ENCODE measurements at places on chromosomes 6 and 20.

GRCh38 chr6:42911171-42912021 lies 4.5 kb upstream of the PTCRA start:
- DNase-seq = no peak

- DNase-seq = no peak
Measured at GRCh38 chr20:31663838-31664695, 26.4 kb downstream of the COX4I2 start.

- no peak for DNase-seq
Measured at GRCh38 chr6:111846492-111847409, 26.5 kb downstream of the FYN start.

DNA sequence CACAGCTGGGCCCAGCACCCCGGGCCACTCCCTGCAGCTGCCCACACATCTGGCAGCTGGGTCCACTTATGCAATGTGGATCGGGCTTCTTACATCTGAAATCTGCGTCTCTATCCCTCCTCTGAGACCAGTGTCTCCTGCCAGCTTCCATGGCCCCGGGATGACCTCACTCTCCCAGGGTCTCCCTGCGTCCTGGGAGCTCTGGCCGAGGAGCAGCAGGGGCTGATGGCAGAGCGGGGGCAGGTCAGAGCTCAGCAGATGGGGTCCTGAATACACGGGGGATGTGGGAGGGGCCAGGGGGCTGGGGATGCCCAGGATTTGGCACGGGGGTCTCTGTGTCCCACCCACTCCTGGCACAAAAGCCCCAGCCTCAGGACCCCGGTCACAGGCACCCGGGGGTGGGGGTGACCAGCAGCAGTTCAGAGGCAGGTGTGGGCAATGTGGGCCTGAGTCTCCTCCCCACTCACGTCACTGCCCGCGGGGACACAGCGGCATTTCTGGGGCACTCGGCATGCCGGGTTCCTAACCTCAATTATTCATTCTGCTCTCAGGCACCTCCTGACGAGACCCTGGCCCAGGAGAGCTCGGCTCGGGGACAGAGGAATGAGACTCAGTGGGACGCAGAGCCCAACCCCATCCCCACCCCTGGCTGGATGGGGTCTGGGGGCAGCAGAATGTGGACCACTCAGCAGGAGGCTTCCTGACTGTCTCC lies 16.4 kb downstream of the CHRNA4 start:
- DNase-seq = no peak

DNA sequence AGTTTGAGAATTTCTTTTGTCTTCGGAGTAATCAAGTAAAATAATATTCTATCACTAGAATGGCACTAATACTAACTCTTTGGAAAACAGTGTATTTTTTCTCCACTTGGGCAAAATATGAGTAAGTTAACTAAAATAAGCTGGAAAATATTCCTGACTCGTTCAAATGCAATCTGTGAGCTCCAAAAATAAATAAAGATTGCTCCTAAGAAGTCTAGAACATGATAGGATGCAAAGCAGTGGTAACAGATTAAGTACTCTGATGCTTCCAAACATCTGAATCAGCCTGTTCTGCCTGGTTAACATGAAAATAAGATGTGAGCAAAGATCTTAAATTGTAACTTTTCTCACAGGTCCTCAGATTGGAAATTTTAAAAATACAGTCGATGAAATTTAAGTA lies 285.1 kb upstream of the ID4 start:
- DNase-seq = no peak

GRCh38 chr6:135008941-135009290 lies 45.7 kb downstream of the HBS1L start:
- DNase-seq = no peak

DNA sequence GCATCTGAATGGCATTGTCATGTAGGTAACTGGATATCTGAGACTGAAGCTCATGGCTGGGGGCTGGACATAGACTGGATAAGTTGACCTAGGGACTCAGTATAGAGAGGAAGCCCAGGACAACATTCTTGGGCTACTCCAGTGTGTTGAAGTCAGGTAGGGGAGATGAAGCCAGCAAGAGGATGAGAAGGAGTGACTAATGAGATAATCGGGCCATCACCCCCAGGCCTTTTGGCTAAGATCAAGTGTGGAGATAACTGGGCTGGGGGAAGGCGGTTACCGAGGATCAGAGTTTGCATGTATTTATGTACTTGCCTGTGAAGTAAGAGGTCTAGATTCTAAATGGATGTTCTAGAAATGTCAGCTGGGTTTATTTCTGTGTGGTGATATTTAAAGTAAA lies 73.4 kb downstream of the ELOVL2 start:
- DNase-seq = no peak

- DNase-seq = no peak
Measured at GRCh38 chr20:15515691-15516090, 1057.6 kb downstream of the KIF16B start.

GRCh38 chr6:84027340-84028181 lies 6.0 kb upstream of the MRAP2 start:
- DNase-seq = no peak

DNA sequence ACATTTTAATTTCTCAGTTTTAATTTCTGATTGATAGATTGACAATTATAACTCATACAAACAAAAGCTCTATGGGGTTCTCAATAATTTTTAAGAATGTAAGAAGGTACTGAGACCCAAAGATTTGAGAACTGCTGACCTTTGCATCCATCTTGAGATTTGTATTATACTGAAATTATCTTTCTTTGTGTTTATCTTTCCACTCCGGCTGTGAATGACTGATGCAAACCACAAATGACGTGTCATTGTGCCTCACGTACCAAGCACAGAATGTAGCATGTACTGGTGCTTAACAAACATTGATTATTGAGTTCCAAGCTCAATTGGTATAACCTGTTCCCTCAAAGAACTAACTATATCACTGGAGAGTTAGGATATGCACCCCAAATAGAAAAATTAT lies 152.1 kb upstream of the SMLR1 start:
- DNase-seq = no peak

GRCh38 chr20:36959242-36959641 lies 7.7 kb upstream of the SAMHD1 start:
- no peak for DNase-seq

- DNase-seq = no peak
Measured at GRCh38 chr20:36483209-36483918, 58.0 kb upstream of the MYL9 start.

DNA sequence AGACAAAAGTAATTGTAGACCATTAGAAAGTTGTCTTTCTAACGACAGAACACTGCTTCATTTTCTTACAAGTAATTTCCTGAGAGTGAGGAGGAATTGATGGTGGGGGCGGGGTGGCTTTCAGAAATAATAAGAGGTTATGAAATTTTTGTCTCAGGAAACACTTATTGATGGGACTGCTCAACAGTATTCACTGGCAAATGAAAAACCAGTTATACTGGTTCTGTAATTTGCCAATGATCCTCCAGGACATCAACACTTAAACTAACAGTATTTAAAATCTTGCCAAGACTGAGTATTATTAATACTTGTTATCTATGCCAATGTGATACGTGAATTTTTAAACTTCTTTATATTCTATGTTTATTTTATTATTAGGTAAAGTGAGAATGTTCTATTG lies 41.8 kb upstream of the FUT9 start:
- no peak for DNase-seq

DNA sequence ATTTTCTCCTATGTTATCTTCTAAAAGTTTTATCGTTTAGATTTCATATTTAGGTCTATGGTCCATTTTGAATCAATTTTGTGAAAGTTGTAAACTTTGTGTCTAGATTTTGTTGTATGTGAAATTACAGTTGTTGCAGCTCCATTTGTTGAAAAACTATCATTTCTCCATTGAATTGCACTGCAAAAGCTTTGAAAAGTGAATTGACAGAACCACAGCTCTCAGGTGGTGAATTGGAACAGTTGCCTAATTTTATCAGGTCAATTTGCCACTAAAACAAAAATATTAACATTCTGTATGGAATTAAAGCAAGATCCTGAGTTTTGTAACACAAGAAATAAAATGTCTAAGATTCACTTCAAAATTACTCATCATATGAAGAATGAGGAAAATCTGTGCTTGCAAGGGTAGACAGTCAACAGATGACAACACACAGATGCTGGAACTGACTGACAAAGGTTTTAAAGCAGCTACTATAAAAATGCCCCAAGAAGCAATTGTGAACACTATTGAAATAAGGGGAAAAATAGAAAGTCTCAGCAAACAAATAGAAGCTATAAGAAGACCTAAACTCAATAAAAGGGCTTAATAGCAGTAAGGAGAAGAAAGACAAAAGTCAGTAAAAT lies 346.7 kb downstream of the PAX1 start:
- DNase-seq = no peak

DNA sequence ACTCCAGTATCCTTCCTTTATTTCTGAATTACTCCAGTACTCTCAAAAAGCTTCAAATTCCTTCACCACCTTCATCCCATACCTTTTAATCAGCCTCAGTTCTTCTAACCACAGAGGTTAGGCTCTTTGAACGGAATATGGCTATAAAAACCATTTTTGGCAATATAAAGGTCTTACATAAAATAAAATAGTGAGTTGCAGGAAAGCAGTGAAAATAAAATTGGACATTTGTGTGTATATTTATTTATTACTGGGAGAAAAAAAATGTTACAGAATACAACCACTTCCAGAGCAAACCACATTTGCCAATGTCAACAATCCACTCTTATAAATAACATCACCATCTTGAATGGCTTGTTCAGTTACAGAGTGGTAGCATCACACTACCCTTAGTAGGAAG lies 7.7 kb downstream of the HDDC2 start:
- DNase-seq = no peak

GRCh38 chr6:12802440-12802839 lies 85.9 kb downstream of the PHACTR1 start:
- no peak for DNase-seq

GRCh38 chr6:22473991-22474682 lies 95.2 kb upstream of the HDGFL1 start:
- DNase-seq = no peak

DNA sequence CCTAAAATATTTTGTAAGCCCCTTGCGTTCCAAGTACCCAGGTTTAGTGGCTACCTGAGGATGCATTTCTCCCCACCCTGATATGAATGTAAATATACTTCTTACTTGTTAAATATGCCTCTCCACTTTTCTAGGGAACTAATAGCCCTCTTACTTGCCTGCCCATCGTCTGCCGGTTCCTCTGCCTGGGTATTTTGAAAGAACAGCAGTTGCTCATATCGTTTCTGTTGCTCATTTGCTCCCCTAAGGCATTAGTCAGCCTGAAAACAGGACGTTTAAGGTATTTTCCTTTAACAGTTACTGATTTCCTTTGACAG lies 141.3 kb upstream of the CARMIL1 start:
- DNase-seq = no peak

GRCh38 chr6:36035225-36035624 lies 7.6 kb downstream of the MAPK14 start:
- no peak for DNase-seq

DNA sequence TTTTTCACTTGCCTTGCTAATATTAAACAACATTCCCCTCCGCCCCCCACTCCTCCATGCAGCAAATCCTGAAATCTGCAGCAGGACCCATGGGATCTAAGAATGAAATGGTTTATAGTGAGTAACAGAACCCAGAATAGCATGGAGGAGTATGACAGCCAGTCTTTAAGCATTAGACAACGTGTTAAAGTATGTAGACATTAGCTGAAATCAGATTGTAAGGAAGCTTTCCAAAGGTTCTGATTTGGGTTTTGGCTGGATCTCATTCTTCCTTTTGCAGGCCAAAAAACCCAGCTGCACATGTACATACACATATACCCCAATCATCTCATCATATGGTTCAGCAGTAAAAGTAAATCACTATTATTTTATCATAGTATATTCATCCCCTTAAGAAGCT lies 126.5 kb downstream of the GJA10 start:
- no peak for DNase-seq

Data from GDM1 (cell line).